ENCODE measurements at places on chromosomes 12 and 14.

DNA sequence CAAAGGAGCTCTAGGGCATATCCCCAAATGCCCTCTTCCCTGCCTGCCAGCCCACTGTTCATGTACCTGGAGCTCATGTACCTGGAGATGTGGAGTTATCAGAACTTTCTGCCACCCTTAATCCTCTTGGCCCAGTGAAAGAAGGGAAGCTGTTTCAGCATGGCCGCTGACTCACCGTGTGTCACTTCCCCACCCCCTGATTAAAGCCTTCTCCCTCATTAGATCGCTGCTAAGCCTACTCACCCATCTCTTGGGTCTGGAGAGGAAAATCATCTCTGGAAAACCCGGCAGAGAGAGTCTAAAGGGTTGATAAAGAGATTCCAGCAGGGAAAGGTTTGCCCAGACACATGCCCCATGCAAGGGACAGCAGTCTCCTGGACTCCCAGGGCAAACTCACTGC lies 4.5 kb upstream of the LTBP2 start:
- DNase-seq, result no peak

GRCh38 chr12:22321638-22322037 lies 12.9 kb downstream of the ST8SIA1 start:
- no peak for DNase-seq

DNA sequence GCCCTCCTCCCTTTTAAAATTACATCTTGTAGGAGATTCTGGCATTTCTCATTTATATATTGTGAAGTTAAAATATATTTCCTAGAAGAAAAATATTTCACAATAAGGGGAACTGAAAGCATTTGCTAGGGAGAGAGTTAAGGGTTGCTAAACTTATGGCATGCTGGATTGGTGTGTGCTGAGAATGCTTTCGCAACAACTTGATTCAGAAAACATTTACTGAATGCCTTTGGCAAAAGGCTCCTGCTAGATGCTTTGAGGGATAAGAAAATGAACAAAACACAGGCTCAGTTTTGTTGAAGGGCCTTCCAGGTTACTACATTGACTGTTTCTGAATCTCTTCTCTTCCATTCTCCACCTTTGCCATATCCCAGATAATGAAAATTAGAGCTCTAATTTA lies 67.5 kb downstream of the DIP2B start:
- no peak for DNase-seq

DNA sequence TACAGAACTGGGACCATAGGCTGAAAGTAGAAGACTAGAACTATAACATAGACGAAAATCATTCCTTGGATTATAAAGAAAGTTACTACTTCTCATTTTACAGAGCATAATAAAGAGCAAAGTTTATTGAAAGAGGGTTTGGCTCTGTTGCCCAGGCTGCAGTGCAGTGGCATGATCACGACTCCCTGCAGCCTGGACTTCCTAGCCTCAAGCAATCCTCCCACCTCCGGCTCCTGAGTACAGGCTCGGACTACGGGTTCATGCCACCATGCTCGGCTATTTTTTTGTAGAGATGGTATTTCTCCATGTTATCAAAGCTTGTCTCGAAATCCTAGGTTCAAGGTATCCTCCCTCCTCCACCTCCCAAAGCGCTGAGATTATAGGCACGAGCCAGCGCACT lies 190.1 kb upstream of the FOXG1 start:
- DNase-seq, result no peak

DNA sequence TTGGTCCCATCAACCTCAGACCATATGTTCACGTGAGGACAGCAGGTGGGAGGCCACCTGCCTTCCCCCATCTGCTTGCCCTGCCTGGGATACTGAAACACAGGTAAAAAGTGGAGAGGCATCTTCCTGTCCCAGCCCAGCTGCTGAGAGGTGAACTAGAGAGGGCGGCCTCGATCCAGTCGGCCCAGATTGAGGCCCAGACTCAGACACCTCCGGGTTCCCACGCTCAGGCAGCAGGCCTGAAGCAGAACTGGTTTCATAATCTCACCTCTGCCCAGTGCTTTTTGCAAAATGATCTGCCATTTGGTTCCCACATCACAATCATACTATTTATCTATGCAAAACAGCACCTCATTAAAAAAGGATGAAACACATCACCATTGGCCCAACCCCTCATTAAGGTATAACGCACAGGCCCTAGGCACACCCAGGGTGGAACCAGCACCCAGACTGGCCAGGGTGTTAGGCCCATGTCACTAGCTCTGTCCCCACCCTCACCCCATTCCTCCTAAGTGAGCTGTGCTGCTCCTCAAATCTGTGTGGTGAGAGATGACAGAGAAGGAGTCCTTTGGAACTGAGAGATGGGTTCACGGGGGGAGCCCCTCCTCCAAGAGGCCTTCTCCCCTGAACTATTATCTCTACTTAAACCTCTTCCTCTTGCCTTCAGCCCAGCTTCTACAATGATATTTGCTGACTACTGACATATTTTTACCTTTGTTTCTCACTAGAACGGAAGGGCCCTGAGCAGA lies 81.1 kb downstream of the ZFP36L1 start:
- no peak for DNase-seq

GRCh38 chr12:120321382-120322202 lies 6.0 kb downstream of the PLA2G1B start:
- DNase-seq, result no peak

GRCh38 chr14:70555890-70556289 lies 21.1 kb upstream of the ADAM20 start:
- DNase-seq, result no peak

DNA sequence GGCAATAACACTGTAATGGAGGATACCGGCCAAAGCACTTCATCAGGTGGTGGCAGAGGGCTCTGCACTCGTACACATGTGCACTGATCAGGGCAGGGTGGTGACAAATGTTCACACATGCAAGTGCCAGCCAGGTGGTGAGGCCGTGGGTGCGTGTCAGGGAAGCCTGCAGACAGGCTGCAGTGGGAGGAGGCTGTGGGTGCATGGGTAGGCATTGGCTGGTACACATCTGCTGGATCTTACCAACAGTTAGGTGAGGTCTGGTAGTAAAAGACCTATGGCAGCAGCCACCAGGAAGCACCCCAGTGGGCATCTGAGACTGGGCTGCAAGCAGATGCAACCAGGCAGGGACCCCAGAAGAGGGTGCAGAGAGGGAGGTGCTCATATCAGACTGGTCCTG lies 65.3 kb downstream of the PDE6H start:
- DNase-seq, result no peak

DNA sequence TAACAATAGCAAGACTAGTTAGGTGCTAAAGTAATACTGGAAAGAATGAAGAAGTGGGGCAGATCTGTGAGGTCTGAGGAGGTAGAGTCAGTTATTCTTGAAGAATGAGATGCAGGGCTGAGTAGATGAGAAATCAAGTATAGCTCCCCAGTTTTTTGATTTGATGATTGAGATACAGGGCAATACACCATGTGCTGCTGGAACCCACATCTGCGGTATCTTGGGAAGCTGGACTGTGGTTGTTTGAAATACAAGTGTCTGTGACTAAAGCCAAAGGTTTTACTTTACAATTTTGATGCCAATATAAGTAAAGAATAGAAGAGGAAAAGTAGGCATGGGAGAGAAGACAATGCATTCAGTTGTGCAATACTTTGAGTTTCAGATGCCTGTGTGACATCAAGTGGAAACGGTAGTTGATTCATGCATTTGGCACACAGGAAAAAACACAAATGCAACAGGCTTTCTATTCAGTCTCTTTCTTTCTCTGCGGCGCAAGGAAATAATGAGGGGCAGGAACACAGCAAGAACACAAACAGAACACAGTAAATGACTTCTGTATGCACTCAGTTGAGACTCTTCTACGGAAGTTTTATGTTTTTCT lies 190.2 kb upstream of the SLC38A2 start:
- DNase-seq, result no peak

DNA sequence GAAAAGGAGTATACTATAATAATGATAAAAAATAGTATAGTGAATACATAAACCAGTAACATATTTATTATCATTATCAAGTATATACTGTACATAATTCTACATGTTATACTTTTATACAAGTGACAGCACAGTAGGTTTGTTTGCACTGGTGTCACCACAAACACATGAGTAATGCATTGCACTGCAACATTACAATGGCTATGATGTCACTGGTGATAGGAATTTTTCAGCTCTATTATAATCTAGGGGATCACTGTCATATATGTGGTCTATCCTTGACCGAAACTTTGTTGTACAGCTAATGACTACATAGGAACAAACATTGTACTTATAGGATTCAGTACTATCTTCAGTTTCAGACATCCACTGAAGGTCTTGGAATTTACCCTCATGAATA lies 165.8 kb upstream of the SYT1 start:
- DNase-seq, result no peak

GRCh38 chr14:28966416-28967233 lies 200.0 kb downstream of the FOXG1 start:
- DNase-seq, result no peak

- no peak for DNase-seq
Observed at GRCh38 chr14:68794851-68795596, 2.2 kb upstream of the ZFP36L1 start.

DNA sequence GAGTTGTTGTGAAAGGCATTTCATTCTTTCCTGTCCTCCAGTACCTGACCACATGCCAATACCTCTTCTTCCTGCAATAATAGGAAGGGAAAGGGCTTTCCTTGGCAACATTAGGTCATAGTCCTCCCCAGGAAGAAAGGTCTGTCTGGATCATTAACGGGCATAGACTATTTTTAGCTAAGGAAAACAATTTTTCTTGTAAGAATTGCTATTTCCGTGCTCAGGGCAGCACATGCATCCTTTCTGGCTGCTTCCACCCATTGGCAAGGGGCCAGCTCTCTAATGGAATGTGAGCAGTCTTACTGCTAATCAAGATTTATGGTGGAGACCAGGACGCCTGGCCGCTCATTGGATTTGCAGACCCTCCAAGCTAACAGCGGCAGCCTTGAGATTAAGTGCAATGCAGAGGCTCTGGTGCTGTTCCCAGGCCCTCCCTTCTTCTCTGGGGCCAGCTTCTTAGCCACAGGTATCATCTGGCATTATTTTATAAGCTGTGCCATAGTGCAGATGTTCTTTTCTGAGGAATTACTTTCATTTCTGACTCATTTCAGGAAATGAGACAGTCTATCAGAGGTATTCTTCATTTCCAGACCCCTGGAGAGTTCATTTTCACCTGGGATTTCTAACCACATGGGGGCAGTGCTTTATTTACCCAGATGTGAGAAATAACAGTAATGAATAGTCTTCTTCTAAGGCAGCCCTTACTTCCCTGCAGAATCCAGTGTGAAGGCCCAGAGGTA lies 52.9 kb downstream of the ANO6 start:
- DNase-seq, result peak; percentile 60

DNA sequence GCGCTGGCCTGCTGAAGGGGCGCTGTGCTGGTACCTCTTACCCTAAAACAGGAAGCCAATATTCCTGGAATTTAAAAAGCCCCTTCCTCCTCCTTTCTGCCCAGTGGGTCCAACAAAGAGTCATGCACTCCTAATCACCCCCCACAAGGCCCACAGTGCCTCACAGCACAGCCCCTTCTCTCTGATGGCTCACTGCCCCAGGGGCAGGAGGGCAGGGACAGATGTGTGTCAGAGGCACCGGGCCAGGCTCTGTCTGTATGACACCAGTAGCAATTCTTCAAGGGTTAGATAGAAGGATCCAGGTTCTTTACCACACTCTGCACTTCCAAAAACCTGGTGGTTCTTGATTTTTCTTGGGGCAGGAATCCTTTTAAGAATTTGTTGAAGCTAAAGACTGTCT lies 8.9 kb downstream of the MYH6 start:
- no peak for DNase-seq

- DNase-seq, result no peak
Observed at GRCh38 chr12:66496595-66496994, 182.3 kb downstream of the GRIP1 start.

- DNase-seq, result no peak
Observed at GRCh38 chr14:60215520-60216420, 33.3 kb upstream of the PPM1A start.

DNA sequence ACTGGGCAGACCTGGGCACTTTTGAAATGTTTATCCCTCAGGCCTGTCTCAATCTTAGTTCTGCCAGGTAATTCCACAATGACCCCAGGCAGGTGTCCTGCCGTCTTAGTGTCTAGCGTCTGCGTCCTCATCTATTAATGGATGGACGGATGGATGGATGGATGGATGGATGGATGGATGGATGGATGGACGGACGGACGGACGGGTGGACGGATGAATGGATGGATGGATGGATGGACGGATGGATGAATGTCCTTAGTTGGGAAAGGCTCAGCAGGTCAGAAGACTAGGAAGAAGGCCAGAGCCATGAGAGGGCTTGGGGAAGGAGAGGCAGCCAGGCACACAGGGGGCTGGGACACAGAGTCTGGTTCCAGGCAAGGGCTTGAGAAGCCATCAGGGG lies 141.3 kb downstream of the CALM1 start:
- no peak for DNase-seq

DNA sequence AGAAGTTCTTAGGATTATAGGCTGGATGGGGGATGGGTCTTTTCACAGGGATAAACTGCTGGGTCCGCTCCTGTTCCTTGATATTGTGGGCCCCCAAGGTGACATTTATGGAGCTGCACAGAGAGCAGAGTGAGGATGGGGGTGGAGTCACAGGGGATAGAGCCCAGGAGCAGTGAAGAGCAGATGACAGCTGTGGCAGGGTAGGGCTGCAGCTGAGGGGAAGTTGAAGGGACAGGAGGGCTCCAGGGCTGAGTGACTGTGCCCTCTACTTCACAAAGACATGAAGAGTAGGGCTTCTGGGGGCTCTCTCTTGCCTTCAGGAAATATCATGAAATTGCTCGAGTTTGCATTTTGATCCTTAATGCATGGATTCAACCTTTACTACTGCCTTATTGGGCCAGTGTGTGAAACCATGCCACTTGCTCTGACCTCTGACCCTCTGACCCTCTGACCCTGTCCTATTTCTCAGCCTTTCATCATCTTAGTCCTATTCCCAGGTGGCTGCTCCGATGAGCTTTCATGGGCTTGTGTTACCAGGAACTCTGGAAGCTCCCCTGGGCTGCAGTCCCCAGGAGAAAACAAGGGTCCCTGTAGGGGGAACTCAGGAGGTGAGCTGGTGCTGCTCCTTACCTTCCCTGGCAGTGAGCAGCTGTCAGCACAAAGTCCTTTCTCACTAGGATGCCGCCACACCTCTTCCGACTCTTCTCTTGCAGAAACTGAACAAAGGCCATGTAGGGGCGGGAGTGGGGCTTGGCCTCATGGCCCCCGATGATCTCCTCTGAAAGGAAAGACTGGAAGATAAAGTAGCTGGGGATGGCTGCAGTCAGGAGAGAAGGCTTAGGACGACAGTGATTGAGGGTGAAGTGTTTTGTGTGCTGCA lies 1.6 kb downstream of the GZMH start:
- no peak for DNase-seq

DNA sequence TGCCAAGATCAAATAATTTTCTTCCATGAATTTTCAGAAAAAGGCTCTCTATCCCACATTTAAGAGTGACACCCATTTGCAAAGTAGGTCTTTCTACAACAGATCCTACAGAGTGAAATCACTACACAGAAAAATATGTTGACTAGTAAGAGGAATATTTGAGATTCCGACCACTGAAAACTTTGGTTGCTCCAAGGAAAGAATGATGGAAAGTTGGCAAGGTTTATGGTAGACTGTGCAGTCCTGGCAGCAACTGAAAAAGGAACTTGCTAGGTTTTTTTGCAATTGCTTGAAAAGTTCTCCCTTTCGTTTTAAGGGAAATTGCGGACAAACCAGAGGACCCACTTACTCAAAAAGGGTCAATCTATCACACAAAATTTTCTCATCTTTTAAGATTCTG lies 83.1 kb upstream of the TSPAN8 start:
- DNase-seq, result no peak

Measured in NCI-H146 (cell line).